ENCODE measurements at places on chromosomes 6 and 20.

DNA sequence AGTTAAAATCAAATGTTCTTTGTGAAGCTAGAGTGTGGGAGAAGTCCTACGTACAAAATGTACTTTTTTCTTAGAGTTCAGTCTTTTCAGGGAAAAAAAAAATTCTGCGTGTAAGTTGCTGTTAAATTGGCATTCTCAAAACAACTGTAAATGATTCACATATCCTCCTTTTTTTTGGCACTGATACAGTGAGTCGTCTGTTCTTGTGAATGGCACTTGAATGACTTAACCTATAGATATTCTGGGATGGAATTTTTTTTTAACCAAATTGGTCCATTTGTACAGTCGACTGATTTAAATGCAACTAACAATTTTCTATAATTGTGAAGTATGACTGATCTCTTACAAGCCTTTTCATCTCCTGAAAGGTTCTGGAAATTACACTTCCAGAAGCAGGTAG lies 5.5 kb upstream of the JAG1 start:
- DNase-seq, result no peak

DNA sequence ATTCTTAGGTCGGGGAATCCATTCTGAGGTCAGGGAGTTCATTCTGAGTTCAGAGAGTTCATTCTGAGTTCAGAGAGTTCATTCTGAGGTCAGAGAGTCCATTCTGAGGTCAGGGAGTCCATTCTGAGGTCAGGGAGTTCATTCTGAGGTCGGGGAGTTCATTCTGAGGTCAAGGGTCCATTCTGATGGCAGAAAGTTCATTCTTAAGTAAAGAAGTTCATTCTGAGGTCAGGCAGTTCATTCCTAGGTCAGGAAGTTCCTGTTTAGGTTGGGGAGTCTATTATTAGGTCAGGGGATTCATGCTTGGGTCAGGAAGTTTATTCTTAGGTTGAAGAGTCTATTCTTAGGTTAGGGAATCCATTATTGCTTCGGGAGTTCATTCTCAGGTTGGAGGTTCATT lies 16.5 kb upstream of the NXT1 start:
- no peak for DNase-seq

GRCh38 chr20:53793783-53794383 lies 200.2 kb upstream of the ZNF217 start:
- DNase-seq, result no peak

GRCh38 chr6:29666826-29667130 lies 9.9 kb downstream of the MOG start:
- no peak for DNase-seq

GRCh38 chr6:56875961-56876360 lies 78.9 kb upstream of the BEND6 start:
- no peak for DNase-seq

DNA sequence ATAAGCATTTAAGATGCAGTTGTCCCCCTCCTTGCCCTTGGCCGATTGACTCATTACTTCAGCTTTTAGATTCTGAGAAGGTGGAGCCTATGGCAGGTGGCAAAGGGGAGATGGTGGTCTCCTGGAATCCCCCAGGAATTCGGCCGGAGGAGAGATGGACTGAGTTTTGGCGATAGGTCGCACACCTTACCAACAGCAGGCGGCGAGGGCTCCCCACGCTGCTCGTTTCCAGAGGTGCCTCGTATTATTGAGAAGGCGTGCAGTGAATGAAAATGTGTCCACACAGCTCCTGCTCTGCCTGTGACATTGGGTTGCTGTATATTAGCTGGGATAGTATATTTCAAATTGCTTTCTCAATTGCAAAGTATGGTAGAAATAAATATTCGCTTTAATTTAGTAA lies 224.5 kb downstream of the ARID1B start:
- no peak for DNase-seq

- DNase-seq, result no peak
Measured at GRCh38 chr20:4870906-4871305, 130.4 kb downstream of the SLC23A2 start.

- DNase-seq, result no peak
Measured at GRCh38 chr6:5190507-5190906, 70.2 kb downstream of the LYRM4 start.

DNA sequence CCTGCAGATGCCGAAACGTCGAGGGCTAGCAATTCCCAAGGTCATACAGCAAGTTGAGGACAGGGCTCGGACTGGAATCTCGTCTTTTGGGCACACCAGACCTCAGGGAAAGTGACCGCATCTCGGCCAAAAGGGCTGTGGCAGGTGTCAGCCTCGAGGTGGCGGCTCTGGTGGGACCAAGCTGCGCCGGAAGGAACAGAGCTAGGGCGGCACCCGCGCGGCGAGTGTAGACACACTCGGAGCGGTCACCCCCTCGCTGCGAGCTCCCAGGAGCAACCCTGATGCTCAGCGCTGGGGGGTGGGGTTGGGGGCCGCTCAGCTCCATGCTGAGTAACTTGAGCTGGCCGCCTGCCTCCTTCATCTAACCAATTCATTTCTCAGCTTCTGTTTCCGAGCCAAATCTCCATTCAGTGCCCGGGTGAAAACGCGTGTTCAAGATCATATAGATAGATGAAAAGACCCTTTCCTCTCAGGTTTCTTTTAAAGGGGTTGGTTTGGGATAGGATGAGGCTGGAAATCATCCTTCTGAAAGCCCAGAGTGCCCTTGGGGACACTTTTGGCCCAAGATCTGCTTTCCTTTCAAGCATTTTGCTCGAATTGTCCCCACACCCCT lies 2.2 kb upstream of the TUBB2B start:
- DNase-seq, result no peak

- DNase-seq, result no peak
Measured at GRCh38 chr6:163866192-163866591, 451.7 kb downstream of the QKI start.

- no peak for DNase-seq
Measured at GRCh38 chr6:149190224-149190831, 127.2 kb upstream of the TAB2 start.

DNA sequence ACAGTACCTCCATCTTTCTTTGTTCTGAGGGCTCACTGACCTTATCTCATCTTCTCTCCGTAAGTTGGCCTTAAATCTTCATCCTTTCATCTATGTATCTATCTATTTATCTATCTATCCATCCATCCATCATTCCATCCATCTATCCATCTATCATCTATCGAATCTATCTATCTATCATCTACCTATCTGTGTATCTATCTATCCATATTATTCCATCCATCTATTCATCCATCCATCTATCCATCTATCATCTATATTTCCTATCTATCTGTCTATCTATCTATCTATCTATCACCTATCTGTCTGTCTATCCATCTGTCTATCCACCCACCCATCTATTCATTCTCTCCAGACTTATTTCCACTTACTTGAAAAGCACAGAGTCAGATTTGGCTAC lies 147.3 kb upstream of the PMEPA1 start:
- DNase-seq, result no peak

DNA sequence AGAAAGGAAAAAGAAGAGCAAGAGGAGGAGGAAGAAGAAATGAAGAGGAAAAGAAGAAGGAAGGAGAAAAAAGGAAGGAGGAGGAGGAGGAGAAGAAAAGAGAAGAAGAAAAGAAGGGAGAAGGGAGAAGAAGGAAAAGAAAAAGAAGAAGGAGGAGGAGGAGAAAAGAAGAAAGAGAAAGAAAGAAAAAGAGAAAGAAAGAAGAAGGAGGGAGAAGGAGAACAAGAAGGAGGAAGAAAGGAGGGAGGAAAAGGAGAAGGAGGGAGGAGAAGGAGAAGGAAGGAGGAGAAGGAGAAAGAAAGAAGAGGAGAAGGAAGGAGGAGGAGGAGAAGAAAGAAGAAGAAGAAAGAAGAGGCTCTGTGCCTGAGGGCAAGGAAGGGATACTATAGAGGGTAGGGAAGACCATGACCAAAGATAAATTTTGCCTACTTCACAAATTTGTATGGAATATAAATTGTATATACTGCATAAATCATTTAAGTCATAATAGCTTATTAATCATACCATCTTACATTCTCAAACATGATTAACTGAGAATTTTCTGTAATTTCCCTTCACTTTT lies 55.7 kb downstream of the SESN1 start:
- no peak for DNase-seq

DNA sequence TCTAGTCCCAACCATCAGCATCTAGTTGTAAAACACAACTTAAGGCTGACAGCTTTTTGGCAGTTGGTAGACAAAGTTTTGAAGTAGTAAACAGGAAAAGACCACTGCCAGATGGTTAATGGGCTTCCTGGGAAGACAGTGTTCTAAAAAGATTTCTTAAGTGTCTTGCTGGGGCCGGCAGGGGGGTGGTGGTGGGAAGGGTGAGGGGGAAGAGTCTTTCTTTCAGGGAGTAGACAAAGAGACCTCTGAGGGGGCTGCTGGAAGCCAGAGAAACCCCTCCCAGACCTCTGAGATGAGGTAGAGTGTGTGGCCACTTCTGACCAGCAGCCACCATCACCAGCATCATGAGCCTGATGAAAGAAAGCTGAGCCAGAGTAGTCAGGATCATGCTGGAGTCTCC lies 784.9 kb downstream of the TENT5A start:
- DNase-seq, result no peak

- DNase-seq, result no peak
Measured at GRCh38 chr6:15137086-15137485, 108.8 kb upstream of the JARID2 start.

GRCh38 chr20:10591946-10592521 lies 81.8 kb downstream of the JAG1 start:
- no peak for DNase-seq

DNA sequence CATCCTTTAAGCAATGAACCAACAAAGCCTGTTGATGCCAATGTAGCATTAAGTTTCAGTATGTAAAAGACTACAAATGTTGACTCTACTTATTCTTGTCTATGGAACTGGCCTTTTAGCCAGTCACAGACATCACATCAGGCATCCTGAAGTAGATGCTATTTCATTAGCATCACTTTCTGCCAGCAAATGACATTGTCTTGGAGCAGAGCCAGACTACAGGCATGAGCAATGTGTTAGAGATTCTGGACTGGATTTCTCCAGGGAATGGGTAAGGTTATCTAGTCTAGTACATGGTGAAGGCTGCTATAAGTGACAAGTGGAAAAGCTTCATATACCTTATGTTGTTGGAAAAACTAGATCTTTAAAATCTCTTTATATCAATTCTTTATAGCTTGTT lies 142.9 kb downstream of the ADGRB3 start:
- DNase-seq, result no peak

DNA sequence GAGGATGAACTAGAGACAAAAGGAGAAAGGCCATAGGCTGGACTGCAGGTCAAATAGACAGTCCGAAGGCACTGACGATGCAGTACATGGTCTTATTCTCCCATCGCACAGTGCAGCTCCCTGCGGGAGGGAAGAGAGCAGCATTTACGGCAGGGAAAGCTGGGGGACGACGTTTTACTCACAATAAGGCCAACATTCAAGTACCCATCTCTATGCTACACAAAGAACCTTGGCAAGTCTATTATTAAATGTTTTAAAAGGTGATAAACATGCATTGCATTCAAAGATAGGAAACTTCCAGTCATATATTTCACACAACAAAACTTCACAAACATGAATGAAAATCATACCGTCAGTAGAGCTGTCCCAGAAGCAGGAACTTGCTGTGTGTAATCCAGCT lies 7.8 kb downstream of the DYNLT1 start:
- DNase-seq, result no peak

- DNase-seq, result no peak
Measured at GRCh38 chr6:64113704-64114103, 478.1 kb downstream of the PHF3 start.

- peak; percentile 9 for DNase-seq
Measured at GRCh38 chr20:15236812-15237211, 899.4 kb upstream of the FLRT3 start.

- DNase-seq, result no peak
Measured at GRCh38 chr6:160261991-160262680, 3.5 kb upstream of the SLC22A2 start.

GRCh38 chr6:12174878-12175277 lies 115.3 kb upstream of the EDN1 start:
- DNase-seq, result no peak

DNA sequence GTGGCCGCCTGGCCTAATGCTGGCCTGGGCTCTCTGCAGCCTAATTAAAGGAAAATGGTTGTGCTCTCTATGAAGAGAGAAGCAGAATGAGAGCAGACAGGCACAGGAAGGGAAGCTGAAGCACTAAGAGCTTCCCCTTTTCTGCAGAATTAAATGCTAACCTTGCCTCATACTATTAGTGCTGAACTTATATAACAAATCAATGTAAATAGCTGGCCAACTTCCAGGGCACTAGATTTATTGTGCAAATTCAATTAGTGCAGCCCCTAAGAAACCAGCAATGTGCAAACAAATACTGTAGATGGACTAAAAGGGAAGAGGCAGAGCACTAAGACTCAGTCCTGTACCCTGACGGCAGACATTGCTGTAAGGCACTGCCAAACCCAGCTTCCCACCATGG lies 36.1 kb upstream of the INSM1 start:
- DNase-seq, result no peak

- no peak for DNase-seq
Measured at GRCh38 chr6:7424967-7425807, 35.6 kb downstream of the RIOK1 start.

GRCh38 chr6:55836481-55836880 lies 38.9 kb downstream of the BMP5 start:
- DNase-seq, result no peak

- no peak for DNase-seq
Measured at GRCh38 chr20:45338121-45339030, 9.8 kb downstream of the SDC4 start.

GRCh38 chr6:134621858-134622257 lies 303.9 kb upstream of the SGK1 start:
- DNase-seq, result no peak

- DNase-seq, result no peak
Measured at GRCh38 chr6:14638906-14639761, 521.6 kb downstream of the CD83 start.

GRCh38 chr6:105192707-105193465 lies 13.1 kb upstream of the POPDC3 start:
- no peak for DNase-seq

DNA sequence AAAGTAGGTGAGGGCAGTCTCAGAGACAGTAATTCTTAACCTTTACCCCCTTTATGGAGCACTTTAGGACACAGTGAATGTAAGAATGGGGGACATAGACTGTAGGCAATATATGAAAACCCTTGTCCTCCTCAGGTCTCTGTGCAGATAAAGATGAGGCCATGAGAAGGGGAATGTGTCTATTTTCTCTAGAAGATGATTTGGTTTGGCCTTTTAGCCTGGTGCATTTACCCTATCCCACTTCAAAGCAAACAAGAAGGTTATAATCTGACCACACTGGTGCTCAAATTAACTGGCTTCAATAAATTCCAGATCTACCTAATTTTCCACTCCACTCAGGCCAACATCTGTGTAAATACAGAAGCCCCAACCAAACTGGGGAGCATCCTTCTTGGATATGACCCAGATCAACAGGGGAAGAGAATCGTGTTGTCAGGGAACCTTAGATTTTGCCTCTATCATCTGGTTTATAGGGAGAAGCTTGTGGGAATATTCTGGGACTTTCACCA lies 42.4 kb downstream of the RIPOR2 start:
- no peak for DNase-seq

- no peak for DNase-seq
Measured at GRCh38 chr20:2101057-2101864, at the start of gene STK35. STK35 (plus strand) TSS chr20:2101827; CDS start chr20:2101882, 55 bp downstream.
